ENCODE measurements at places on chromosomes 12 and 14. TPM values are rescaled to one million over a fixed set of nuclear protein-coding genes. Genes with fewer than 3 reads are reported as not detected.

EVL gene
- total RNA-seq = 279 TPM

CFAP73 gene
- 2.0 TPM for total RNA-seq

IFT81 gene
- 1.3 TPM for total RNA-seq

FOXG1 gene
- not detected for total RNA-seq

RNU4-1 gene
- total RNA-seq = 2,627 TPM

FOXN4 gene
- not detected for total RNA-seq

ASCL1 gene
- total RNA-seq = not detected

POTEM gene
- total RNA-seq = not detected

CLEC6A gene
- total RNA-seq = not detected

KSR2 gene
- total RNA-seq = 0.21 TPM

KRT78 gene
- not detected for total RNA-seq

MMP17 gene
- total RNA-seq = not detected

BATF gene
- 171 TPM for total RNA-seq

OAS3 gene
- total RNA-seq = 39.3 TPM

MUCL1 gene
- not detected for total RNA-seq

C1QL4 gene
- total RNA-seq = not detected

CDKL1 gene
- total RNA-seq = 9.3 TPM

RNF34 gene
- total RNA-seq = 99.0 TPM

ADAMTS20 gene
- not detected for total RNA-seq

AHNAK2 gene
- total RNA-seq = 0.05 TPM

EXOC3L4 gene
- not detected for total RNA-seq

ERBB3 gene
- total RNA-seq = 1.9 TPM

APPL2 gene
- total RNA-seq = 18.9 TPM

BBOF1 gene
- total RNA-seq = 1.4 TPM

GPR132 gene
- 49.6 TPM for total RNA-seq

TRIAP1 gene
- total RNA-seq = 44.5 TPM

LRP6 gene
- 2.6 TPM for total RNA-seq

FITM1 gene
- total RNA-seq = 0.46 TPM

BAZ1A gene
- total RNA-seq = 57.2 TPM

CCDC175 gene
- total RNA-seq = not detected

NTN4 gene
- total RNA-seq = 0.69 TPM

KRT82 gene
- total RNA-seq = not detected

KRT6C gene
- not detected for total RNA-seq

FAM222A gene
- total RNA-seq = 0.53 TPM
